Bronchial epithelial cell (primary cell): ENCODE measurements at places on chromosomes 6 and 20.

GRCh38 chr6:138970159-138970558 is 17.9 kb downstream of the REPS1 start:
- no peak for DNase-seq

GRCh38 chr20:8043687-8044282 is 24.2 kb upstream of the TMX4 start:
- DNase-seq = peak; percentile 70

DNA sequence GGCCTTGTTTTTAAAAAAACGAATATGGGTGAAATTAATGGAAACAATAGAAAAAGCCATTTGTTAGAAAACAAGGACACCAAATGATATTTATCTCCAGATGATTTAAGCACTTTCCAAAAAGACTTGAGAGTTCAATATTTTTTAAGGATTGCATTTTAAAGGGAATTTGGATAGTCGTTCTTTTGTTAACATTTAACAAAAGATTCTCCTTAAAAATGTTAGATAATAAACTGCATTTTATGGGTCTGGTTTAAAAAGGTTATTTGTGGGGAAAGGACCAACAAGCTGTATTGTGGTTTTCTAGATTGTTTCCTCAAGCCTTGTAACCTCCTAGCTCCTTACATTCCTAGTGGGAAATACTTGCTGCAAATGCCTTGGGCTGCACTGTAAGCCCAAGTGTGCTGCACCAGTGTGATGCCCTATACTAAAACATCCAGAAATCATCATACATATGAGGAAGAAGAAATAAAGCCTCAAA is 1.5 kb upstream of the PHIP start:
- DNase-seq = no peak

DNA sequence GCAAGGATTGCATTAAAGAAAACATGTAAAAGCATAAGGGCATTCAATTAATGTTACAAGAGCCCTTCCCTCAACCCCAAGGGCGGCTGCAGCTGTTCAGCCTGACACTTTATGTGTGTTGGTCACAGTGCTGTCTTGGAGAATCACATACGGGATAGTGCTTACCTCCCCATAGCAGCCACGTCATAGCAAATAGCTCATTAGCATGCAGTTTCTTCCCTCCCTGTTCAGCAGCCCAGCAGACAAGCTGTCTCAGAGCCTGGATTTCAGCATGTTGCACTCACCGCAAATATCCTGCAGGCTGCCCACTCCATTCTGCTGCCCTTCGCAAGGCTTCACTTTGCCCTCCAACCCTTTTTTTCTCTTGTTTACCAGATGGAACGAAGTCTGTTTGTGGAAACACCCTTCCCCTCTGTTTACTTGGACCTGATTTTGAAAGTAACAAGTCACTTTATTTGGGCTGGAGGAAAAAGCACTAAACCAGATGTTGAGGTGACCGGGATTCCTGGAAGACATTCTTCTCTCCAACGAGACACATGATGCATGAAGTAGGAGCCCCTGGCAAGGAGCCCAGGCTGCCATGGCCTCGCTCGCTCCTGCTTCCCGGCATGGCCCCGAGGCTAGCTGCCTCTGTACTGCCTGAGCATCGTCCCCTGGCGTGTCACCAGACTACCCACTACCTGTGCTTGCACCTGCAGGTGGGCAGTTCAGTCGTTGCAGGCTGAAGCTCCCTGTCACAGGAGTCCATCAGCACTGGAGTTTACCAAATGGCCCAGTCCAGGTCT is 151.6 kb upstream of the GMDS start:
- no peak for DNase-seq

- no peak for DNase-seq
Measured at GRCh38 chr6:38492031-38492430, 147.7 kb downstream of the BTBD9 start.

GRCh38 chr6:154731296-154732218 is 1.7 kb upstream of the SCAF8 start:
- DNase-seq = no peak

DNA sequence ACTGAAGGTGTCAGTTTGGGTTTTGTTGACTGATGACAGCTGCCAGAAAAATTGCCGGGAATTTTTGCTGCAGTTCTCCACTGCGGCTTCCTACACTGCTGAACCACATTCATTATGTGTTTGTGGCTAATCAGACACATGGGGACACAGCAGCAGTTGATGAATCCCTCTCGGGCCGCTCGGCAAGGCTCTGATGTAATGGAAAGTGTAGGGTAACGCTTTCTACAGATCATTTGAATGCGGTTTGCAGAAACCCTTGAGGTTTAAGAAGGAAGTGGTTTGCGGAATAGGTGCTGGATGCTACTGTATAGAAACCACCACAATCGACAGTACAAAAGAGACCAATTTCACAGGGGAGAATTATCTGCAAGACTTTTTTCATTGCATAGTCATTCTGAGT is 138.7 kb upstream of the SASH1 start:
- DNase-seq = no peak

GRCh38 chr6:143248359-143248758 is 187.7 kb downstream of the AIG1 start:
- no peak for DNase-seq

GRCh38 chr6:52566201-52566600 is 10.7 kb downstream of the TRAM2 start:
- no peak for DNase-seq

DNA sequence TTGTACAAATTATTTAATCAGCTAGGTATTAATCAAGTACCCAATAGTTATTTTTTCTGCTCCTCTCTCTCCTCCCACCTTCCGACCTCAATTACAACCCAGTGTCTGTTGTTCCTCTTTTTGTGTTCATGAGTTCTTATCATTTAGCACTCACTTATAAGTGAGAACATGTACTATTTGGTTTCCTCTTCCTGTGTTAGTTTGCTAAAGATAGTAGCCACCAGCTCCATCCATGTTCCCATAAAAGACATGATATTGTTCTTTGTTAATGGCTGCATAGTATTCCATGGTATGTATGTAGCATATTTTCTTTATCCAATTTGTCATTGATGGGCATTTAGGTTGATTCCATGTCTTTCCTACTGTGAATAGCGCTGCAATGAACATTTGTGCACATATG is 652.8 kb upstream of the CITED2 start:
- no peak for DNase-seq

- DNase-seq = no peak
Measured at GRCh38 chr6:105226598-105227294, 46.9 kb upstream of the POPDC3 start.

DNA sequence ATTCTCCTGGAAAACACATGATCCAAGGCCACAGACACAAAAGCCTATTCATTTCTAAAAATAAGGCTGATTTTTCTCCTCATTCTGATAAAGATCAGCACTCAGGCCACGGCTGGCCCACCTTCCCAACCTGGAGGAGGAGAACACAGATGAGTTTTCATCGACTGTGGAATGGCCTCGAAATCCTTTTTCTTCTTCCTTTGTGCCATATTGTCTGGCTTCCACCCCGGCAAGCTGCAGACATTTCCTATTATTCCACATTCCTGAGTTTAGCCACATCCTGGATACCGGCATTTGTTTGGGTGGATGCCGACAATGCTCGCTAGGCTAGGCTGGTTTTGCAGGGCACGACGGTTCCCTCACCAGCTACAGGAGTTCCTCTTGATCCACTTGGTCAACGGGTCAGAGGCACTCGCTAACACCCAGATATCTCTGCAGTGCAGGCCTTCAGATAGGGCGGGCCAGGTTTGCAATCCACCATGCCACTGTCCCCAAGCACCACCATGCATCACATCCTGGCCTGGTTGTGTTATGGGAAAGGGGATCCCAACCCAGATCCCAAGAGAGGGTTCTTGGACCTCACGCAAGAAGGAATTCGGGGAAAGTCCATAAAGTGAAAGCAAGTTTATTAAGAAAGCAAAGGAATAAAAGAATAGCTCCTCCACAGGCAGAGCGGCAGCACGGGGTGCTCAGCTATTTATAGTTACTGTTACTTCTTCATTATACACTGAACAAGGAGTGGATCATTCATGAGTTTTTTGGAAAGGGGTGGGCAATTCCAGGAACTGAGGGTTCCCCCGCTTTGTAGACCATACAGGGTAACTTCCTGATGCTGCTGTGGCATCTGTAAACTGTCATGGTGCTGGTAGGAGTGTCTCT is 4.2 kb upstream of the CTSZ start:
- DNase-seq = peak; percentile 80

- peak; percentile 40 for DNase-seq
Measured at GRCh38 chr20:36929290-36929689, 22.2 kb downstream of the SAMHD1 start.

DNA sequence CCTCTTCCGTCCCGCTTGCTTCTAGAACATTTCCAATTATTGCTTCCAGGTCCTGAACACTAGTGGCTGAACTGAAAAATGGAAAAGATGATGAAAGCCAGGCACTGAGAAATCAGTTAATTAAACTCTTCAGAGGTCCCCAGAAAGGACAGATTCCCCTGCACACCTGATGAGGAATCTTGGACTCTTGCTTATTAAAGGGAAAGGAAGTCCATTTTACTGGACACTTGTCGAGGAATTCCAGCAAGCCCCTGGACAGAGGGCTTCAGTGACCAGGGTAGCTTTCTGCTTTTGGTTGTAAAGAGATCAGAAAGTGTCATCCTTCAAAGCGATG is 47.8 kb upstream of the CDYL start:
- no peak for DNase-seq

DNA sequence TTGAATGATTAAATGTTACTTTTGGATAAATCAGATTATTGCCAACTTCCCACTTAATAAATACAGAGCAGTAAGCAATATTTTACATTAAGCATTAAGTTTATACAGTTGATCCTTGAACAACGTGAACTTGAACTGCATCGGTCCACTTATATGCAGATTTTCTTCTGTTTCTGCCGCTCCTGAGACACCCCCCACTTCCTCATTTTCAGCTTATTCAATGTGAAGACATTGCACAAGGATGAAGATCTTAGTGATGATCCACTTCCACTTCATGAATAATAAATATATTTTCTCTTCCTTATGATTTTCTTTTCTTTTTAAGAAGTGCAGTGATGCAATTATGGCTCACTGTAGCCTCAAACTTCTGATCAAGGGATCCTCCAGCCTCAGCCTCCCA is 167.2 kb downstream of the LINC00237 start:
- no peak for DNase-seq

- no peak for DNase-seq
Measured at GRCh38 chr6:167690931-167691330, 135.8 kb upstream of the AFDN start.
